ENCODE measurements at places on chromosomes 7 and 10.

DNA sequence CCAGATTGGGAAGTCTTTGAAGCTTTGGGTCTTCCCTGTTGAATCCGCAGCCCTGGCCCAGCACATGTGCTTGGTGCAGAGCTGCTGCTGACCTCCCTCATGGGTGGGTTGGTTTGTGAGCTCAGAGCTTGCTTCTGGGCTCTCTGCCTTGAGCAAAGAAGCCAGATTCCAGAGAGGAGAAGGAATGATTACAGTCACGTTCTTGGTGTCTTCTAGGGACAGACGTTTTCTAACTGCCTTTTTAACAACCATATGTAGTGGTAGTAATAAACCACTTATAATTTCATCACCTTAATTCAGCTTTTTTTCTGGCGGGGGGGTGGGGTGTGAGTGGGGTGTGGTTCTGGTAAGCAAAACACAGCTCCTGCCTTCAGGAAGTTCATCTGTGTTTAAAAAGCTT, 39.5 kb downstream of the LRMDA start:
- DNase-seq = no peak

DNA sequence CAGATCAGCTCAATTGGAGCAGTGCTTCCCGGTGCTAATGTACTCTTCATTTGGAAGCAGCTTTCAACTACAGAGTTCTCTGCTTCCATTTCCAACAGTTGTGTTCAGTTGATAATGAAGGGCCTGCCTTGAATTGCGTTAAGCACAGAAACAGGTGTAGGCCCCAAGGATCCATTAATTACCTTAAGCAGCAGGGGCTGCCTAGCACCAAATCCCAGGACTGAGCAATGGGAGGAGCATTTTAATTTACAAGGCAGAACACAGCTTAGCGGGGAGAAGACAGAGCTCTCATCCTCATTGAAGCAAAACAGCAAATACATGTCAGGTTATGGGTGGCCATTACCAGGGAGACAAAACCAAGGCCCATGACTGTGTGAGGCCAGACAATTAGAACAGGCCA, 349.6 kb downstream of the TFEC start:
- DNase-seq = no peak

GRCh38 chr10:70462349-70462984, 16.1 kb upstream of the PALD1 start:
- DNase-seq = no peak

DNA sequence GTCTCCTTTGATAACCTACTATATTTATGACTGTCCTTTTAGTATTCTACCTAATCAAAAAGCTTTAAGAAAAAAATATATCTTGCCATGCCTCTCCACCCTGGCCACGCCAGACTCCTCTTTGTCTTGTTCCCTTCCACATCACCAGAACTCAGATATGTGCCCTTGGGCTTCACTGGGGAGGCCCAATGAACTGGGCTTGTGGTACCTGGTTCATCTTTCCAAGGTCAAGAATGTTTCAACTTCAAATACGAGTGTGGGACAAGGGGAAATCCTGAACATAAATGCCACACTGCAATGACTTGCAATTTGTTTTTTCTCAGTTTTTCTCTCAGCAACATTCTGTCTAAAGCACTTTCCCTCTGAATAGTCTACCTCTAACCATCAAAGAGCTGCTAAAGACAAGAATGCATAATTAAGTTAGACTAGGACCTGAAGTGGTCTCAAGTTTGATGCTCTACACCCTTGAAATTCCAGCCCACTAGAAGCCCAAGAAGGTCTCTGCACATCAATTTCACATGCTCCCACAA, 9.9 kb downstream of the ERCC6 start:
- DNase-seq = no peak

DNA sequence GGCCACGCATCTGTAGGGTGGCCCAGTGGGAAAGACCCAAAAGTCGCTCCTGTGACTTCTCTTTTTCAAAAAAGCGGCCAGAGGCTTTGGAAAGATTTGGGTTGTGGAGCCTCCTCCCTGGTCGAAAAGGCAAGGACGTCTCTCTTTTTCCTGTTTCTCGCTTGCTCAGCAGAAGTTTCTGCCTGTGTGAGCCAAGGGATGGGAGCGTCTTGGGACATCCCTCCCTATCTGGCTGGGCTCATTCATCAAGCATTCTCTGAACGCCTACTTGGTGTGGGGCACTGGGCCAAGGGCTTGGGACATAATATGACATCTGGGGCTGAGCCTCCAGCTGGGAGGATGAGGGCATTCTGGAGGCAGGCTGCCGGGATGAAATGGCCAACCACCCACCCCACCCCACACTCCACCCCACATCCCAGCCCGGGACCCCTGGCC, 120.9 kb downstream of the C10orf105 start:
- DNase-seq = no peak

- DNase-seq = no peak
Measured at GRCh38 chr10:14126697-14127440, 203.9 kb downstream of the FRMD4A start.

DNA sequence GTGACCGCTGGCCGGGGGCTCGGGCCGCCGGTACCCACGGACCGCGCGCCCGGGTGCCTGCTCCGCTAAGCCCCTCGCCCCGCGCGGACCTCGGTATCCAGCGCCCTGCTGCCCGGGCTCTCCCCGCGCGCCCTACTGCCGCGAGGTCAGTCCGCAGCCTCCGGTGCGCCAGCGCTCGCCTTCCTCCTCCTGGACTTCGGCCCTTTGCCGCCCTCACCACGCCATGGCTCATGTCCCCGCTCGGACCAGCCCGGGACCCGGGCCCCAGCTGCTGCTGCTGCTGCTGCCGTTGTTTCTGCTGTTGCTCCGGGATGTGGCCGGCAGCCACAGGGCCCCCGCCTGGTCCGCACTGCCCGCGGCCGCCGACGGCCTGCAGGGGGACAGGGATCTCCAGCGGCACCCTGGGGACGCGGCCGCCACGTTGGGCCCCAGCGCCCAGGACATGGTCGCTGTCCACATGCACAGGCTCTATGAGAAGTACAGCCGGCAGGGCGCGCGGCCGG, 483 bp downstream of the GDF10 start:
- no peak for DNase-seq

DNA sequence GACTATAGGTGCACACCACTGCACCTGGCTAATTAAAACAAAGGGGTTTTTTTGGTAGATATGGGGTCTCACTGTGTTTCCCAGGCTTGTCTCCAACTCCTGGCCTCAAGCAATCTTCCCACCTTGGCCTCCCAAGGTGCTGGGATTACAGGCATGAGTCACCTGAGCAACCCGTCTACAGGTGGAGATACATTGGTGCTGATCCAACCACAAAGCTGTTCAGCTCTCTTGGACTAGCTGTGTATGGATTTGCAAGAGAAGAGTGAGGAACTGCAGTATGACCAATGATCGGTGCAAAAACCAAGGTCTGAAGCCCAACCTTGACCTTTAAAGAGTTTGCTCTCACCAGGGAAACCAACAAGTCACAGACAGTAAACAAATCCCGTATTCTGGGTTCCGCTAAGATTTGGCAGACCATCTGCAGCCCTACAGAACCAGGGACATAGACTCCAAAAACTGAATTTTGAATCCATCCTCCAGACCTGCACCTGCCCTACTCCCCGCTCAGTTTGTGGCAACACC, 18.9 kb downstream of the EPHB4 start:
- no peak for DNase-seq

DNA sequence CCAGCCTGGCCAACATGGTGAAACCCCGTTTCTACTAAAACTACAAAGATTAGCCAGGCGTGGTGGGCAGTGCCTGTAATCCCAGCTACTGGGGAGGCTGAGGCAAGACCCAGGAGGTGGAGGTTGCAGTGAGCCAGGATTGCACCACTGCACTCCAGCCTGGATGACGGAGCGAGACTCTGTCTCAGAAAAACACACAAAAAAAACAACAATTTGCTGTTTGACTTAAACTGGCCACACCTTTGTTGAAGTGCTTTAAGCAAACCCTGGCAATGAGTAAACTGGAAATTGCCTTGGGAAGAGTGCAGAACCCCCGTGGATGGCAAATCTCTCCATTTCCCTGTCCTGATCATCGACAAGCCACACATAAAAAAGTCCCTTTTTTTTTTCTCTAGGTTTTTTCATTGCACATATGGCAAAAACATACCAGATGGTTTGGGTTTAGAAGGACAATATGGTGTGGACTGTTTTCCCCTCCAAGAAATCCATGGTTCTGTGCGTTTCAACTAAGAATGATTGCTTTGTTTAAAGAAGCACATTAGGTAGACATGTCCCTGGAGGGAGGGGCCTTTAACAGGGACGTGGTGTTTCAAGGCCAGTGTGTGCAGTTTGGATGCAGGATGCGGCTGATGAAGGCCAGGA, 76.9 kb downstream of the NRP1 start:
- DNase-seq = no peak

GRCh38 chr10:92119340-92119739, 171.5 kb downstream of the CPEB3 start:
- DNase-seq = no peak

GRCh38 chr10:119022846-119023552, 6.5 kb upstream of the NANOS1 start:
- DNase-seq = no peak

DNA sequence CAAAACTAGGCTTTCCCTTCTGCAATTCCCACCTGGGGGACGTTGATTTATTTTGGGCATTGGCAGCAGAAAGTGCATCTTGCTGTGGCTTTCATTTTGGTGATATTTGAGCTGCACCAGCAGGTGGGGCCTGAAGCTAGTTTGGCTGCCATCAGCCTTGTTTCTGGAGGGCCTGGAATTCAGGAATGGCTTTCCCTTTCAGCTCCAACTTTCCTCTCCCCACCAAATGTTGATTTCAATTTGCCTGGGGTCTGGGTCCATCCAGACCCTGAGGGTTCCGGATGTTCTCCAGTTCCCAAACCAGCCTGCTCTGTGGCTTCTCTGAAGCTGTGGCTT, 640.4 kb downstream of the TYW1 start:
- DNase-seq = no peak

- DNase-seq = no peak
Measured at GRCh38 chr7:158695726-158696452, 8.7 kb downstream of the NCAPG2 start.

DNA sequence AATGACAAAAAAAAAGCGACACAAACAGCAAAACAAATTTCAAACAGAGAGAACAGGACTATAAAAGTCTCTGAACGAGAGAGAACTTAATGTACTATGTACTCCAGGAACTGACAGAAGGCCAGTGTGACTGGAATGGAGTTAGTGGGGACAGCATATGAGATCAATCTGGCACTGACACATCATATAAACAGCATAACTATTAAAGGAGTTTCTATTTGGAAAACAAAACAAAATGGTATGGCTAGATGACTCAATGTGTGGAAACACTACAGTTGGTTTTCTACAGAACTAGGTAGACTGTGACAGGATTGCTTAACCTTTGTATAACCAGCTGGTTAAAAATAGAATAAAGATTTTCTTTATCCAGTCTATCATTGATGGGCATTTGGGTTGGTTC, 232.9 kb upstream of the KAT6B start:
- no peak for DNase-seq
